Suppressor macrophage treated with lipopolysaccharide for 4 hours (primary cell): ENCODE measurements at places on chromosomes 11 and 22.

- DNase-seq = no peak
Observed at GRCh38 chr11:3913921-3914320, 58.5 kb downstream of the STIM1 start.

DNA sequence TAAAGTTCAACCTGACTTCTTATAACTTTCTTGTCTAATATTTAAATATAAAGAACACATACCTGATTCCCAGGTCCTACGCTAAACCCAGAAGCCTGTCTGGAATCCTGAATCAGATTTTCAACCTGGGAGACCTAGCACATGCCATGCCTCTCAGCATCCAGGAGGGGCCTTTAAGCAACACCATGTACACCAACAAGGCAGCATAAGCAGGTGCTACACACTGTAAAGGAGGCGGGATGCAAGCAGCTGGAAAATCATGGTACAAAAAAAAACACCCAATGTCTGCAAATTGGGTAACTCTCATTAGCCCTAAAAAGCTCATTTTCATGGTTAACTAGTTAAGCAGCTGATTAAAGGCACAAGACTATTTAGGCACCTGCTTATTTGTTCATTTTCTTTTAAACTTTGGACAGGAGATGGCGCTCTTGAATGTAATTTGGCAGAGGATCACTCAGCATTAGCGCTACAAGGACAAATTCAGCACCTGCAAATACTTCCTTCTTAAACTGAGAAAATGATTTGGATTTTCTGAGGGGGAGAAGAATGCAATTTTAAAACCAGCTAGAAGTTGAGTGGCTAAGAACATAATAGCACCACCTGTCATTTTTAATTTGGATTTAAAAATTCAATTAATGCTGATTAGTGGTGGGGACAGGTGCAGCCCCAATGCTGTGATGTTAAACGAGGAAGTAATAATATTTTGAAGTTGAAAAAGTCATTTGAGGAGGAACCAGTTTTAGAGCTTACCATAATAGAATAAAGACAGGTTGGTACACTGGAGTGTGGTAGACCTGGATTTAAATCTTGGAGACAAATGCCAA, 104.0 kb downstream of the FAR1 start:
- peak; percentile 74 for DNase-seq

DNA sequence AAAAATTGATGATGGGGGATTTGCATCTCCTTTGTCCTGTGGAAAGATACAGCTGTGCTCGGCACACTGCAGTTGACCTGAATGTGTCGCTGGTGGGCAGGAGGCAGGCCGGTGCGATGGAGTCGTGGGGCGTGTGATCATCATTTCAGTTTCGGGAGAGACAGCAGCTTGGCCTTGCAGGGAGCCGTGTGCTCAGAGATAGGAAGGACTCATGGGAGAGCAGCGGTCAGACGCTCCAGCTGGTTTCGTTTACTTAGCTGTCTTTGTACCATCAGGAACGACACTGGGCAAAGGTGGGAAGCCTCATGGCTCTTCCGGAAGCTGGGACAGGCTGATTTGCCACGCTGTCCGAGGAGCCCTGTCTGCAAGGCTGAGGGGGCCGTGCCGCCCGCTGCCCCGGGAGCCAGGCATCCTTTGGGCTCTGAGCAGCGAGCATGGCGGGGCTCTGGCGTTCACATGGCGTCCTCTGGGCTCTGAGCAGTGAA, 32.7 kb downstream of the GRAMD4 start:
- DNase-seq = no peak

DNA sequence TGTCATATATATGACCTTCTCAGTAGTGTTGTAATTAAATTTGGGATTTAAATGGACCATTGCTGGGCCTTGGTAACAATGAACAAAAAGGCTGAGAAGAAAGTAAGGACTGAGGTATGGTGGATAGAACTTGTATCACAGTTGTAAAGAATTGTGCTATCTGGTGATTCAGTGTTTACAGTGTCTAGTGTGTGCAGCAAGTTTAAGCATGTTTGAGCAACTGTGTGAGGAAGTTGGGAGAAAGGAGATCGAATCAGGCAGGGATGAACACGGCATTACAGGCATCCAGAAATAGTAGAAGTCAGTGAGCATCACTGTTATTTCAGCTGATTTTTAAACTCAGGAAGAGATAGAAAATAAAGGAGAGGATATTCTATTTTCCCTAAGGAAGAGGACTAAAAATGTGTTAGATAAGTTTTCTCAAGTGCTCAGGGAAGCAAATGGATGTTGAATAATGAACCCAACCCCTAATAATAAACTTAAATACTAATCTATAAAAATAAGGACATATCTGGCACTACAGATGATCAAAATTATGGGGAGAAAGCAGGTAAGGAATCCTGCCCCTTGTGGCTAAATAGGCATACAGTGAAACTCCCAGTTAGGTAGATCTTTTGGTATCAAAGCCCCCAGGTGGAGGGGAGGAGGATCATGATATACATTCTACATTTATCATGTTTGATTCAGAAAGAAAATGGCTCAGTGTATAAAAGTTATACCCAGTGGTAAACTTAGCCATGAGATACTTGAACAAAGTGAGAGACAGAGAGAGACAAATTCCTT, 361.0 kb upstream of the ANO3 start:
- no peak for DNase-seq

DNA sequence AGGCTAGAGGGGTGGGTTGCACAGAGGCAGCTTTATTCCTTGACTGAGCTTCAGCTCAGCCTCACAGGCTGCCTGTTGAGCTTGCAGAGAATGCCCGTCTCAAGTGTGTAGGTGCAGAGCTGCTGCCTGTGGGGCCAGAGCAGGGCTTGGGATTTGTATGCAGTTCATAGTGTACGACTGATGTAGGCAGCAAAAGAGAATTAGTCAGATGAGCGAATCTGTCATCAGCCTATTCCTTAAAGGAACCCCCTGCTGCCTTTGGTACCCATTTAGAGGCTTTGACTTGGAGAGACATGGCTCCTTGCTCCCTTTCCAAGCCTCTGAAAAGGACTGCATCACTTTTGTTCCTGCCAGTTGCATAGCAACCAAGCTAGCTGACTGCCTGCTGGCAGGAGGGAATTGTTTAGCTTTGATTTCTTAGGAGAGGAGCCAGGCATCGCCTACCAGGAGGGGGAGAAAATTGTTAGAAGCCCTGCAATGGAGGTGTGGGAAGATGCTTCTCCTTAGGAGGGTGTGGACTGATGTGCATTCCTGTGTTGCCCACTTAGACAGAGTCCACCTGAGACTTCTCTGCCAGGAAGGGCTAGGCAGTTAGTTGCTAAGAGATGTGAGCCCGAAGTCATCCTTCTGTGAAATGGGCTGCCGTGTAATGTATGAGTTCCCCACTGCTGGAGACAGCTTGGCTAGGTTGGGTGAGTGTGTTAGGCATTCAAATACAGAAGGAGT, 10.9 kb downstream of the ACO2 start:
- no peak for DNase-seq

- no peak for DNase-seq
Observed at GRCh38 chr11:114257621-114258558, 38.3 kb upstream of the NNMT start.

GRCh38 chr11:65781152-65781961, 581 bp upstream of the AP5B1 start:
- peak; percentile 52 for DNase-seq

DNA sequence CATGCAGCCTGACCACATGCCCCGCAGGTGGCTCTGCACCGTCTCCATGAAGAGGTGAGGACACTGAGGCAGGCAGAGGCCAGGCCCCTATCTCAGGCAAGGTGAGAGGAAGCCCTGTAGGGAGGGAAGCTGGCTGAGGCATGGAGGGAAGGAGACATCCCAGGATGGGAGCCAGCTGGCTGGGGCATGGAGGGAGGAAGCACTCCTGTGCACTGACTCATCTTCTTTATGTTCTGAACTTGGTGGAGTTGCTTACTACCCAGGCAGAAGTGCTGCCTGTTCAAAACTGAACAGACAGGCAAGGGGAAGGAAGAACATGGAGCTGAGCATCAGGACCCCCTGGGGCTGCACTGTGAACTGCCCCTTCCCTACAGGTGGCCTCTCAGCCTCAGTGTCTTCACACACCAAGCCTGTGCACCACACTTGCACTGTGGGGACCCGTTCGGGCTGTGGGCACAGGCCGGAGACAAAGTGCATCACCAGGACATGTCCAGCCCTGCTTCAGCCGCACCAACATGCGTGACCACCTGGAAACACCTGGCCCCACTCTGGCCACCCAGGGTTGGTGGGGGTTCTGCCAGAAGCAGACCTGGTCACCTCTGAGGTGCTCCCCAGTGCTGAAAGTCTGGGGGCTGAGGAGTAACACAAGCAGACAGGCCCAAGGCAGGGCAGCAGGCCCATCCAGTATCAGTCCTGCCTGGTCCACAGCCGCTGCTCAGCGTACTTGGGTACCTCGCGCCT, 55.5 kb downstream of the DGCR2 start:
- DNase-seq = no peak

GRCh38 chr11:97832451-97832850, 1188.3 kb upstream of the CNTN5 start:
- no peak for DNase-seq

- no peak for DNase-seq
Observed at GRCh38 chr11:118901494-118902335, 18.0 kb downstream of the CXCR5 start.

DNA sequence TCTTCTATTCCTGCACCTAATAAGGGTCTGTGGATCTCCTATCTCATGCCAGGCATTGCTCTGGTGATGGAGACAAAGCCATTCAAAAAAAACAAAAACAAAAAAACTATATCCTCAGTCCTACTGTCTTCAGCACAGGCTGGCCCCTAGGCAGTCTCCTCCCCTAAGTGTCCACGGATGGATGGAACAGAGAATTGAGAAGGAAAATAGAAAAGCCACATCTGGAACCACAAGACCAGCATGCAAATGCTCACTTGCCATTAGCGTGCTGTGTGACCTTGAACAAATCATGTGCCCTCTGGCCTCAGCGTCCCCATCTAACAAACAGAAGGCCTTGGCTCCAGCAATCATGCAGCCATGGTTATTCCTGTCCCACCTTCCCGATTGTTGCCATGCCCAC, 32.7 kb upstream of the CD82 start:
- DNase-seq = no peak

DNA sequence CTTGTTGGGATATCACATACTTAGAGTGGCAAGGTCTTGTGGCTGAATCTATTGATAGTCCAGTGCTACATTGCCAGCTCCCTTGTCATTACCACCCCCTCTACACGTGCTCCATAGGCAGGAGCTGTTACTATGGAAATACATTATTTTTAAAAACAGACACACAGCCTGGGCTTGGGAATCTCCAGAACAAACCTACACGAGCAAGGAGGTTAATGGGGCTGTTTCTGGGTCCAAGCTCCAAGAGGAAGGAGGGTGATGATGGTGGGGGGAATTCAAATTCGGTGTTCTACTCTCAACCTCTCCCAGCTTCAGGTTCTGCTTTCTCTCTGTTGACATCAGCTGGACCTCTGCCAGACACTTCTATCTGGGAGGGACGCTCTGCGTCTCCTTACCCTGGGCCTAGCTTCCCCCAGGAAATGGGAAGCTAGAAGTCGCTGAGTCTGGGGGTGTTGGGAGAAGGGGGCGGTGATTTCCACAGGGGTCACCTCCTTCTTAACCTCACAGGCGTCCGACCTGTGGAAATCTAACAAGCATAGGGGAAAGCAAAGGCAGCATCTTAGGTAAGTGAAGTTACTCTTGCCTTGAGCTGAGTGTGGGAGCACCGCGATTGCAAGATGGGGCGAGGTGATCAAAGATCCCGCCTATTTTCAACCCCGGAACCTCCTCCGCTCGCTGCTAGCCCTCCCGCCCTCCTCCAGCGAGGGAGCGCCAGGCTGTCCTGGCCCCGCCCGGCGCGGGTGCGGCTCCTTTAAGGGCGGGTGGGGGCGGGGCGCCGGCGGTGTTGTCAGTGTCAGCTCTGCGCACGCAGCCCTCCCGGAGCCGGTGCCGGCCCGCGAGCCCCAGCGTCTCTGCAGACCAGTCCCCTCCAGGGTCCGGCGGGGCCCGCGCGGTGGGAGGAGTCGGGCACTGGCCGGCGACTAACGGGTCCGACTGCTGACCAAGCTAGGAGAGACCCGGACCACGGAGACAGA, at the start of gene C2CD2L:
TSS of gene C2CD2L (plus strand) at position 781 of the 974 bp plus-strand sequence. CDS start 398 bp downstream, outside the sequence.
- DNase-seq = peak; percentile 95

GRCh38 chr11:26078231-26078821, 253.6 kb upstream of the ANO3 start:
- no peak for DNase-seq

- DNase-seq = no peak
Observed at GRCh38 chr22:24688256-24688655, 85.3 kb downstream of the GGT1 start.

DNA sequence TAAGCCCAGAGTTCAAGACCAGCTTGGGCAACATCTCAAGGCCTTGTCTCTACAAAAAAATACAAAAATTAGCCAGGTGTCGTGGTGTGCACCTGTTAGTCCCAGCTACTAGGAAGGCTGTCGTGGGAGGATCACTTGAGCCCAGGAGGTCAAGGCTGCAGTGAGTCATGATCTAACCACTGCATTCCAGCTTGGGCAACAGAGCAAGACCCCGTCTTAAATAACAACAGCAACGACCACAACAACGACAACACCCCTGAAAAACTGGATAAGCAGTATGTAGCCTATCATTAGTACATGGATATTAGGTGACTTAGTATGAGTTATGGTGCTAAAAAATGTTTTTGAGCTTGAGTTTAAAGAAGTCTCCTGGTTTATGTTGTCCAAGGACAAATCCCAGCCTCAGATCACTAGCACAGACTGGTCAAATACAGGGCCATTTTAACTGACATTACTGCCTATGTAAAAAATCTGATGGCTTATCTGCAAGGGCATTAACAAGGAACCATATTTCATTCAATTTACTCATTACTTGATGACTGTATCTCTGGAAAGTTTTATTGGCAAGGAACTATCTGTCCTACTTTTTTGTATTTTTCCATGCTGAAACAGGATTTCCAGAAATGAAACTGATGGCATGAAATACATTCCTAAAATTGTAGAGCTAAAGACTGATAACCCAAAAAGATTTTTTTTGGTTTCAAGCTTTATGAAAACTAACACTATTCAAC, 23.4 kb downstream of the C2CD3 start:
- DNase-seq = no peak

DNA sequence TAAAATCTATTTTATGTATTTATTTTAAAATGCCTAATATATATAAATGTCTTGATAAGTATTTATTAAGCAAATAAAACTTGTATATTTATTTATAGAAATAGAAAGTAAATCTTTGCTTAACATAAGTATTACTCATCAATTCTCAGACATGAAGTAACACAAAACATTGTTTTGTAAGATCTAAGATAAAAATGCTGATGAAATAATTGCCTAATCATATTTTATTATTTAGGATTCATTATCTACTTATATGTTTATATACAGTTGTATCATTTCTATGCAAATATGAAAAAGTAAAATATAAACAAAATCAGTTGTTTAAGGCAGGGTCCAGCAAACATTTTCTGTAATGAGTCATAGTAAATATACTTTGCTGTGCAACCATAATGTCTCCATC, 507.8 kb upstream of the CNTN5 start:
- no peak for DNase-seq

GRCh38 chr11:94825481-94825880, 57.3 kb downstream of the AMOTL1 start:
- no peak for DNase-seq

GRCh38 chr11:84720706-84721402, 906.3 kb downstream of the DLG2 start:
- peak; percentile 8 for DNase-seq
